Vagina (tissue), 2 donors: ENCODE measurements at places on chromosomes 4 and X.

DNA sequence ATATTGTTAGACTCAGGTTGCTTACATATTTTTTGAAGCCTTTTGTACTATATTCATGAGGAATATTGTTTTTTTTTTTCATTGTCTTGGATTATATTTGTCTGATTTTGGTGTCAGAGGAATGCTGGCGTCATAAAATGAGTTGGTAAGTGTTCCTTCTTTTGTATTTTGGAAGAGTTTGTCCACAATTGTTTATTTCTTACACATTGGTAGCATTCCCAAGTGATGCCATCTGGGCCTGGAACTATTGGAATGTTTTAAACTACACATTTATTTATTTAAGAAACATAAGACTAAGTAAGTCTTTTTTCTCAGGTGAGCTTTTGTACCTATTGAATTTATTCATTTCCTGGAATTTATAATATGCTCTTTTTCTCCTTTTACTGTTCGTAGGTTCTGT lies 107.6 kb downstream of the LARP1B start:
- no peak for DNase-seq

GRCh38 chrX:40962793-40963407 lies 122.3 kb upstream of the USP9X start:
- no peak for DNase-seq

- no peak for DNase-seq
Measured at GRCh38 chr4:180436361-180436760, 1806.8 kb upstream of the TENM3 start.

DNA sequence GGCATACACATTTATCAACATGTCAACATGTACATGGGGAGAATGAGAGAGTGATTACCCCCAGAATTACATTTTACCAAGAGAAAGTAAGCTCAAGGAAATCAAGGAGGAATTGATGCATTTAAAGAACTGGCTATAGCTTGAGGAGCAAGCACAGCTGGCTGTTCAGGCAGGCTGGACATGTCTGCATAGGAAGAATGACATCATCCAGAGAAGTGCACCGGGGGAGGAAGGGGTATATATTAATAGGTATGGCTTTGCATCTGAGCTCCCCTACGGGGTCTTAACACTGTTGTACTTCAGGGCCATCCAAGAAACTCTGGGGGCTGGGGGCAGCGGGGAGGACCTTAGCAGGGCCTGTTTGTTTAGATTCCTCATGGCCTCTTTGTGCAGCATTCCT lies 222.4 kb upstream of the VCX start:
- no peak for DNase-seq

- no peak for DNase-seq
Measured at GRCh38 chrX:149151805-149152757, 353.0 kb downstream of the IDS start.

DNA sequence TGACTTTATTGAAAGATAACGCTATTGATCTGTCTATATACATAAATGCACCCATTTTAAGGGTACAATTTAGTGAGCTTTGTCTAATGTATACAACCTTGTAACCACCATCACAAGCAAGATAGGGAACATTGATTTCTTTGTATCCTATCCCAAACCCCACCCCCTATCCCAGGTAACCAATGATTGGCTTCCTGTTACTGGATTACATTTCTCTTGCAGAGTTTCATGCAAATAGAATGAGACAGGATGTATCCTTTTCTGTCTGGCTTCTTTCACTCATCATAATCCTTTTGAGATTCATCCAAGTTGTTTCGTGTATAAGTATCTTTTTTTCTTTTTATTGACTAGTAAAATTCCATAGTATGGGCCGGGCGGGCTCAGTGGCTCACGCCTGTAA lies 1.6 kb upstream of the GRIPAP1 start:
- no peak for DNase-seq

DNA sequence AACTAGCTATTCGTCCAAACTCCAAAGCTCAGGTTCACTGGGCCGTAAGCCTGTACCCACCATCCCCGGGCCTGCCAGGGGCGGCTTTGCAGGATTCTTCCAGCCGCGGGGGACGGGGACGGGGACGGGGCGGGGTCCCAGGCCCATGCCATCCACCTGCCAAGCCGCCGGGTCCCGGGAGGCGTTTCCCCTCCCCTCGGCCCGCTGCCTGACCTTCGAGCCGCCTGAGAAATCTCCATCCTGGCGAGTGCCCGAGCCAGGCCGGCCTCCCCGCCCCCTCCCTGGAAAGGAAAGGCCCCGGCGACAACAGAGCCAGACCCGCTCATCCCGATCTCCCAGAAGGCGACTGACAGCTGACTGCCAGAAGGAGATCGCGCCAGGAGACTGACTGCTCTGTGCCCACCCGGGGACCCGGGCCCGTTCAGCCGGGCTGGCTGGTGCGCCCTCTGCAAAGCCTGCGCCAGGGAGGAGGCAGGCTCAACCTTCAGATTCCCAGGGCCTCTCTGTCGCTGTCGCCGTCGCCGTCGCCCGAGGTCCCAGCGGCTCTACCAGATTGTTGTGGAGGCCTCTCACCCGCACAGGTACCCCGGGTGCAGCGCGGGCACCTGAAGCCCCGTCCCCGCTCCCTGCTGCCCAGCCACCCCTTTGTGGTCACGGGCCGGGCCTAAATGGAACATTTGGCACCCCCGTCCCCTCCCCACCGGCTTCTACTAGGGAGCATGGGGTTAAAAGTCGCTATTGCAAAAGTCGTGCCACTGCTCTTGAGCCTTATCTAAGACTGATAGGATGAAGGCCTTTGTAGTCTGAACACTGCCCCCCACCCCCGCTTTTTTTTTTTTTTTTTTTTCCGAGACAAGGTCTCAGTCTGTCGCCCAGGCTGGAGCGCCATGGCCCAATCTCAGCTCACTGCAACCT lies at the start of gene RGN:
Gene RGN, plus strand, starts transcription at position 315 of the 915 bp plus-strand sequence. CDS start 2,702 bp downstream, outside the sequence.
- no peak for DNase-seq
